ENCODE measurements at places on chromosomes 3 and 15.

DNA sequence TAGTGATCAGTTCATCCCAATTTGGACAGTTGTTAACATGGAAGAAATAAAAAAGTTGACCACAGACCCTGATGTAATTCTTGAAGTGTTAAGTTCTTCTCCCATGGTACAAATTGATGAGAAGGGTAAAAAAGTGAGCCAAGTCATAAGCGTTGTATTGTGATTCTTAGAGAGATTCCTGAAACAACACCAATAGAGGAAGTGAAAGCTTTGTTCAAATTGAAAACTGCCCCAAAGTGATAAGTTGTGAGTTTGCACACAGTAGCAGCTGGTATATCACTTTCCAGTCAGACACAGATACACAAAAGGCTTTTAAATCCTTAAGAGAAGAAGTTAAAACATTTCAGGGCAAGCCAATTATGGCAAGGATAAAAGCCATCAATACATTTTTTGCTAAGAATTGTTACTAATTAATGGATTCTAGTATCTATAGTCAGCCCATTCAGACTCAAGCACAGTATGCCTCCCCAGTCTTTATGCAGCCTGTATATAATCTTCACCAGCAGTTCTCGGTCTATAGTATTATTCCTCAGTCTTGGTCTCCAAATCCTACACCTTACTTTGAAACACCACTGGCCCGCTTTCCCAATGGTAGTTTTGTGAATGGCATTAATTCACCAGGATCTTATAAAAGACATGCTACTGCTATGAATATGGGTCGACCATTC, 38.2 kb downstream of the CDIN1 start:
- DNase-seq: no peak

DNA sequence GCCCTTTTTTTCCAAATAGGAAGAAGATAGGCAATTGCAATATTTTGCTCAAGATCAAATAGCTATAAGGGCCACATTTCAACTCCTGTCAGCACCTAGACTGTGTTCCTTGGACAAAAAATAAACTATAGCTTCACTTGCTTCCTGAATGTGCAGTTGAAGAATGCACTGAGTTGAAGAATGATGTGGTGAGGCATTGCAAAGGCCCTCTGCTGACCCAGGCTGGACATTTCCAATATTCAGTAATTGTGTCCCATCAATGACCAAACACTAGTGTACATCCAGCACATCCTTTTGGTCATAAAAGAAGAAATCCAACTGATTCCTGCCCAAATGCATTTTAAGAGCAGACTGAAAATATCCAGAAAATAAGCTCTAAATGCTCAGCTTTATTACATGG, 424.8 kb upstream of the TGFBR2 start:
- no peak for DNase-seq

DNA sequence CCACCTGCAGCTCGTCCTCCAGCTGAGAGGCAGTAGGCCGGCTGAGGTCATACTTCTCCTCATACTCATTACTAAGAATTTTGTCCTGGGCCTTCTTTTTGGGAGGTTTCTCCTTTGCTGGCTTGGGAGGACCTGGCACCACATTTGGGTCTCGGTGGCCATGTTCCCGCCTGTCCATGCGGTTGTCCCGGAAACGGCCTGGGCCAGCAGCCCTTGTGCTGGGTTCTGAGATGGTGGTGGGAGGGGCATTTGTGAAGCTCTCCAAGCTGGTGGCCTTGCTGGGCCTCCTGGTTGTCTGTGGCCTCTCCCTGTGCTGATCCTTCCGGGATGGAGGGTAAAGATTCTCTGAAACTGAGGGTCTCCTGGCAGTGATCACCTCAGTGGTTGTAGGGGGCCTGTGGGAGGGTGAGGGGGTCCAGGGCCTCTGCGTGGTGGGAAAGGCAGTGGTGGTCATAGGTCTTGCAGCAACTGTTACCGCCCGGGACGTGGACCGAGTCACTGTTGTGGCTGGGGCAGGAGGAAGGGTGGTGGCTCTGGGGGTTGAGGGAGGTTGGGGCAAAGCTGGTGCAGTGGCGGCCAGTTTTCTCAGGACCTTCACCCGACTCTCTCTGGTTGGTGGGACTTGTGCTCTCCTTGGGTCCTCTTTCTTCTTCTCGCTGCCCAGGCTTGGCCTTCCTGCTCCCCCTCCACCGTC, 2.5 kb downstream of the CCDC80 start:
- DNase-seq: no peak

DNA sequence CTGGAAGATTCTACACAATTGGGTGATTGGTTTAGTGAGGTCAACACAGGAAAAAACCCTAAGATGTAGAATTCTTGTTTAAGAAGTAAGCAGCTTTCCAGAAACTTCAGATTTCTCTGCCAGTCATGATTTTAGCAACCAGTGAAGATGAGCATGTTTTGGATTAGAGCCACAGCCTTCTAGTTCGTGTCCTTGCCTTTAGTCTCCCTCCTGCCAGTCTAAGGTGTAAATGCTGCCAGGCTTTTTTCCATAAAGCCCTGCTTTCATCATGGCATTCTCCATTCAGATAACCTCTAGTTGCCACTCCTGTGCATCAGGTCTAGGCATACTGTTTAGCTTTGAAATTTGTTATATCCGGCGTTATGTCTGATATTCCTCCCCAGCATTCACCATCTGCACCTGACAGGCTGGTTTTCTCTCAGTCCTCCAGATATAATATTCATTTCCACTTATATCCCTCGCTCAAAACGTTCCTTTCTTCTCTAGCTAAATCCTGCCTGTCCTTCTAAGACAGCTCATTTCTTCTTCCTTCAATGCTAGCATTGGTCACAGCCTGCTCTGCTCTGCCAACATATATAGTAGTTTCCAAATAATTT, 37.4 kb downstream of the SYN2 start:
- DNase-seq: no peak

DNA sequence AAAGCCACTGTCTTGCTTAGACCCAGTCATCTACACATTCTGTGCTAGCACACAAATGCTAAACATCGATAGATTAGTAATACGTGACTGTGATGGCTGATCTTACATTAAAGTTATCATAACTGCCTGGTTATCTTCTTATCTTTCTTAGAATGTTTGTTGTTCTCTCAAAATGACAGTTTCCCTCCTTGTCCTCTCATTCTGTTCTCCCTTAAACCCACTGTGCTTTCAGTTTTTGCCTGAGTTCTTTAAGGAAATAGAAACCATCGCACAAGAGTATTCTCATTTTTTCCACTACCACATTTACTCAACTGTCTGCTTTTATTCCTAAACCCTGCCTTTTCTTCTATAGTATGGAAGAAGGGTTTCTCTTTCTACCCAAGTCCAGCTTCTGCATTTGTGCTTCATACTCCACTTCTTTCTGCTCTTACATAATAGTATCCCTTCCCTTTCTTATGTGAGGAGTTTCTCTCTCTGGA, 17.1 kb downstream of the STX19 start:
- DNase-seq: no peak

DNA sequence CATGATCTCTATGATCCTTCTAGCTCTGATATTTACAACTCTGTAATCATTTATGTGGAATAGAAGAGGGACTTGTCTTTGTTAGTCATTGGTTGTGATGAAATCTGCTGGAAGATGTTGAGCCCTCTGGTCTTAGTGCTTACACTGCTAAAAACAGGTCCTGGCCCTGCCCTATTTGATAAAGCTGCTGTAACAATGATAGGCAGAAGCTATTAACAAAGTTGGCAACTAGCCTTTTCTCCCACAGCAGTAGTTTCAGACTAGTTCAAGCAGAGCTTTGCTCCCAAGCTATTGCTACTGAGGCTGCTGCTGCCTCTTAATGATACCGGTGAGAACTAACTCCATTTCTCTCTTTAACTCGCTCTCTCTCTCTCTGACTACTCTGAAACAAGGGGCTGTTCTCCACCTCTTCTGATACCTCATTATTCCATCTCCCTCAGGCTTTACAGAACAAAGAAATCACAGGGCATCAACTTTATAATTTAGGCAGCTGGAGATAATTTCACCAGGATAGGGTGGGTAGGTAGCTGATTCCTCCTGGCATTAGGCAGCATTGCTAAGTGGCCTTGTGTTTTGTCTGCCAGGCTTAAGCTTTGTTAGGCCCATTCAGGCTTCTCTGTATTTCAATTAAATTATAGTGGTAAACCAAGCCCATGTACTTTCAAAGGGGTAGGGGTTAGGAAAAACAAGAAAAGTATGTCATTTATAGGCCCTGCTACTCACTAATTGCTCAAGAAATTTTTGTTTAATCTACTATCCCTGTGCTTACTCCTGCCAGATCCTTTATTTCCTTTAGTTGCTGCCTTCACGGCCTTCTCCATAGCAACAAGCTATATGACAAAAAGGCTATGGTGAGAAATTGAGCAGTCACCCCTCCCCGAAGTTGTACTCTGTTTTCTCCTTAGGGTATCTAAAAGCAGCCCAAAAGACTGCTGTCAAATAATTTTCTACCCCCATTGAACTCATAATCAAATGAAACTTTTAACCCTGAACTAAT, 139.6 kb downstream of the RBPMS2 start:
- DNase-seq: peak; percentile 48

GRCh38 chr15:33971811-33972210, 3.5 kb downstream of the CHRM5 start:
- DNase-seq: no peak

- peak; percentile 53 for DNase-seq
Observed at GRCh38 chr3:112074616-112075497, 11.3 kb upstream of the C3orf52 start.

- DNase-seq: no peak
Observed at GRCh38 chr3:188043891-188044290, 110.1 kb upstream of the LPP start.

DNA sequence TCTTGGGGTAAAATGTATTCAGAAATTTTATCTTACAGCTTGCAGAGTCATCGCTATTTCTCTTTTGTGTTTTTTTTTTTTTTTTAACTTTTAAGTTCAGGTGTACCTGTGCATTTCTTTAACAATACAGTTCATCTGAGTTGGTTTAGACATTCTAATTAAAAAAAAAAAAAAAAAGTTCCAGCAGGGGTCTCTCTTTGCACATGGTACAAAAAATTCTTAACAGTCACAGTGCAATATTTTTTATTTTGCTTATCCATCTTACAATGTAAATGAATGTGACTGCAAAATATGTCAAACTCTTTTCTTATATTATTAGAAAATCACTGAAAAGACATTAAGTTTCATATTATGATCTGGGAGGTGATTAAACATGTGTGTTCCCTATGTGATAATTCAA, 47.5 kb upstream of the SLC9A9 start:
- peak; percentile 42 for DNase-seq

DNA sequence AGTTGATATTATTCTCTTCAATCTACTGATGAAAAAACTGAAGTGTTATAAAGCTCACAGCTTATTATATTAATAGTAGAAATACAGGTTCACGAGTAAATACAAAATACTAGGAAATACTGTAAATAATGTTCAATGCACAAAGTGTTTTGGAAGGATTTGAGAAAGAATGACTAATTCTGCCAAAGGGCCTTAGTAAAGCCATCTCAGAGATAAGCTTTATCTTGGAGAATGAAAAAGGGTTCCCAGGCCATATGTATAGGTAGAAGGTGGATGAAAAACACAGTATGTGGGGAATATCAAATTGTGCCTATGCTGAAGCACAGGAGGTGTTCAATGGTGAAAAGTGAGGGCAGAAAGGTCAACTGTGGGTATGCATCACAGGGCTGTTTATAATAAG, 123.5 kb downstream of the CMSS1 start:
- DNase-seq: no peak

DNA sequence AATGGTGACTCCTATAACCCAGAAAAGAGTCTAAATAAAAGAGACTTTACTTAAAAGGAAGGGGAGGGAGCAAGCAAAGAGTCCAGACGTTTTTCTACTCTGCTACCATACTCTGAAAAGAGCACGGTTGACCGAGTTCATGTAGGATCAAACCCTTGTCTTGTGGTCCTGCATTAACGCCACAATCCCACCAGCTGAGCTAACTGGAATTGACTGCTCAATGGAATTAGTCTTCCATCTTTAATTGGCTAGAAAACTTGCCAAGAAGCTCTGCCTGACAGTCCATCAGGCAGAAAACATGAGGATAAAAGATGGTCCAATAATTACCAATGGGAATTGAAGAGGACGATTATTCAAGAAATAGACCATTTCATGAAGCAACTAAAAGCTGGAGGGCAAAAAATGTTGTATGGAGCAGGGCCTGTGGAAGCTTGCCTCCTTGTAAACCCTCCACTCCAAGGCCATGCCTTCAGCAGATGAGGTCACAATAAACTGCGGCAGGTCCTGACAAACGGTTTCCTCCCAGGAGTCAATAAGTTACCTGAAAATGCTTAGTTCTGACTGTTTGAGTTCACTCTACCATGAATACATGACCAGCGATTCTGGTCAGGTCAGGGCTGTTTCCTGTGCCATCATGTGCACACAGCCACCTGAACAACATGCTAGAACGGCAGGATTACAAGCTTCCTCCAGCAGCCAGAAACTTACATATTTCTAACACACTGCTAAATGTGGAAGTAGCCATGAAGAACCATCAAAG, 35.6 kb upstream of the ARHGEF3 start:
- no peak for DNase-seq

DNA sequence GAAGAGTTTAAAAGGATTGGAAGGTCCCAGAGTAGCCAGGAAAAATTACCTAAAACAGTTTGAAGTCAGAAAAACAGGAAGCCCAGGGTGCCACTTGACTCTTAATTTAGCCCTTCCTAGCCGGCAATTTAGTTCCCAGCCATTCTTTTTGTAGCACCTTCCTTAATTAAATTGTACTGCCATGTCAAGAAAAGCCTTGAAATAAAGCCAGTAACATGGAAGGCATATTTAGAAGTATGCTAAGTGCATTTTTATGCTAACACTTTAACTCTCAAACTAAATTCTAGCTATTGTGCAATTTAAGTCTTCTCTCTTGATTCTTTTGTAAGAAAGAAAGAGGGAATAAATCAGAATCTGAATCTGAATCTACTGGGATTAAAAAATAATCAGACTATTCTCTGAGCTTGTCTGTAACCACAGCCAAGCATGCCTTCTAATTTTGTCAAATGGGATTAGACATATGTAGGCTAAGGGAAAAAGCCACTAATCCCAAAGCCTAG, 43.2 kb downstream of the MAP3K13 start:
- DNase-seq: no peak

DNA sequence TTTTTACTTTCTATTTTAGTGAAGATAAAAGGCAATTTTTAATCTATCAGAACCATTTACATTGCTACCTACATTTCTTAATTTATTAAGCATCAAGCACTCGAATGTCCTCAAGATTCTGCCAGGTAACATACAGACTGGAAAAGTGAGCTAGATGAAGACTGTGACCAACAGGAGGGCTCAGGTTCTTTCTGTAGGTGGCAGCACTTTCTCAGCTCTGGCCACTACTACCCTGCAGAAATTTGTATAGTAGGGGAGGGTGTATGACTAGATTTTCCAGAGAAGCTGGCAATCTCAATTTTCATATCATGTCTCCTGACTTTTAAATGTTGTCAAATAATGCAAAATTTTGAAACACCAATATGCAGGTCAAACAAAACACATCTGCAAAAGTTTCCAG, 165.0 kb upstream of the SUCLG2 start:
- DNase-seq: no peak

- no peak for DNase-seq
Observed at GRCh38 chr3:12708584-12709192, 44.8 kb upstream of the RAF1 start.

DNA sequence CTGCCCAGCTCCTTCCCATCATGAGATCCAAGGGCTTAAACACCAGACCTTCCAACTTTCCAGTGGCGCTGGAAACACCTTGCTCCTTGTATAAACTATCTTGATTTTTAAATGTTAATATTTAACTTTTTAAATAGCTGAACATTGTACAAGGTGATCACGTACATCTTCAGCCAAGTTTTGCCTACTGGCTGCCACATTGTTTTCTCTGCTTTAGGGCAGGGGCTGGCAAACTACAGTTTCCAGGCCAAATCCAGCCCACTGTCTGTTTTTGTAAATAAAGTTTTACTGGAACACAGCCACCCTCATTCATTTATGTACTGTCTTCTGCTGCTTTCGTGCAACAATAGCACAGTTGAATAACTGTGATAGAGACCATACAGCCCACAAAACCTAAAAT, 27.6 kb upstream of the FOXP1 start:
- DNase-seq: no peak

All from NCI-H526 (cell line).